ENCODE measurements at places on chromosomes 3 and 15.

- DNase-seq = no peak
Observed at GRCh38 chr15:32683906-32684584, 33.8 kb upstream of the GREM1 start.

DNA sequence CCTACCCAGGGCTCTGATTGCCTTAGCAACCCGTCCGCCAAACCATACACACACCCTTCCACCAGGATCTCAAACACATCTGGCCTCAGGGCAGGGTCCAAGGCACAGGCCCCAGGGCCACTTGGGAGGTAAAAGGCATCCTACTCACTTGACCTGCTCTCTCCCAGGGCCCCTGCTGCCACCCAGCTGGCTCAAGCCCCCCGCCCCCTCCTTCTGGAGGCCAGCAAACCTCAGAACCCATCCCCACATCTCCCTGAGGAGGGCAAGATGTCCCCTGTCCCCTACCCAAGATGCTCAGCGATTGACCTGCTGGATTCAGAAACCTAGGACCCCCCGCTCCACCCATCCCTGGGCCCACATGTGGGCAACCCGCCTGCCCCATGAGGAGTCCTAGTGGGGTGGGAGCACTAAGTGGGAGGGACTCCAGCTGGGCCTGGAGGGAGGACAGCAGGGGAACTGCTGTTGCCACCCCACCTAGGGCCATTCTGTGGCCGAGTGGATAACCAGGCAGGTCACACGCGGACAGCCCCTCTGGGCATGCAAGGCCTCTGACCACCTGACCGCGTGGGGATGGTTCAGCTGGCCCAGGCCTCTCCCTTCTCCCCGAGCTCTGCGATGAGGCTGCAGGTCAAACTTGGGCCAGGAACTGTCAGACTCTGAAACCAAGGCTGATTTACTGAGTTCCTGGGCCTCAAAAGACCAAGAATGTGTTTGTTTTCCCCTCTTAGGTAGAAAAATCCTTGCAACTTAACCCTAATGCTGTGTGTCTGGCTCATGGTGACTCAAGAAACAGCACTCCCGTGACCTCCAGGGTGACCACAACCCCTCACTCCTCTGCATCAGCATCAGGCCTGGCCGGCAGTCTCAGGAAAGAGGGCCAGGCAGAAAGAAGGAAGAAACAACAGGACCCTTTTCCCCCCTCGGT lies 4.2 kb downstream of the MFGE8 start:
- DNase-seq = no peak

- no peak for DNase-seq
Observed at GRCh38 chr3:142987080-142987700, 14.2 kb upstream of the U2SURP start.

DNA sequence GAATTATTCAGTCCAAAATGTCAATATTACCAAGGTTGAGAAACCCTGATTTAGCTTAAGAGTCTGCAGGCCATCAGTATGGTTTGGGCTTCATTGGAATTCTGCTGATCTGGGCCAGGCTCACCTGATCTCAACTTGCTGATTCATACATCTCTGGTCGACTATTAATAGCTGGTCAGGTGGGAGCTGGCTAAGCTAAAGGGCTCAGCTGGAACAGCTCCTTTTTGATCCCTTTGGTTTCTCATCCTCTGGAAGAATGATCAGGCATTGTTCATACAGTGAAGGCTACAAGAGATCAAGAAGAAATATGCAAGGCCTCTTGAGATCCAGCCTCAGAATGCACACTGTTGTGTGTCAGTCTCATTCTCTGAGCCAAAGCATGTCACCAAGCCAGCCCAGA lies 123.3 kb upstream of the MME start:
- no peak for DNase-seq

- no peak for DNase-seq
Observed at GRCh38 chr3:126119008-126119675, 35.2 kb upstream of the SLC41A3 start.

DNA sequence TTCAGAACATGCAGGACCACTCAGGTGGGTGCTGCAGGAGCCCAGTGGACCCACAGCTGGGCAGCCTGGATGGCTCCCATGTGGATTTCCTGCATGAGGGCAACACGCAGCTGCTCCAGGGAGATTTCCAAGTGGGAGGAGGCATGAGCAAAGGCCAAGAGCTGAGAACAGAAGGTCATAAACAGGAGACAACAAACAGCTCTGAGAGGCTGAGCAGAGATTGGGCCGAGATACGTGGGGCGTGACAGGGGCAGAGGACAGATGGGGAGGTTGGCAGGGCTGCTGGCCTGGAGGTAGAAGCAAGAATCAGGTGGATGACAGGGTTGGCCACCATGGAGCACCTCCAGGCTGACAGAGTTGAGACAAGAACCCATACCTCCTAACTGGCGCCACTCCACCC lies 2.9 kb downstream of the PHGR1 start:
- DNase-seq = no peak

DNA sequence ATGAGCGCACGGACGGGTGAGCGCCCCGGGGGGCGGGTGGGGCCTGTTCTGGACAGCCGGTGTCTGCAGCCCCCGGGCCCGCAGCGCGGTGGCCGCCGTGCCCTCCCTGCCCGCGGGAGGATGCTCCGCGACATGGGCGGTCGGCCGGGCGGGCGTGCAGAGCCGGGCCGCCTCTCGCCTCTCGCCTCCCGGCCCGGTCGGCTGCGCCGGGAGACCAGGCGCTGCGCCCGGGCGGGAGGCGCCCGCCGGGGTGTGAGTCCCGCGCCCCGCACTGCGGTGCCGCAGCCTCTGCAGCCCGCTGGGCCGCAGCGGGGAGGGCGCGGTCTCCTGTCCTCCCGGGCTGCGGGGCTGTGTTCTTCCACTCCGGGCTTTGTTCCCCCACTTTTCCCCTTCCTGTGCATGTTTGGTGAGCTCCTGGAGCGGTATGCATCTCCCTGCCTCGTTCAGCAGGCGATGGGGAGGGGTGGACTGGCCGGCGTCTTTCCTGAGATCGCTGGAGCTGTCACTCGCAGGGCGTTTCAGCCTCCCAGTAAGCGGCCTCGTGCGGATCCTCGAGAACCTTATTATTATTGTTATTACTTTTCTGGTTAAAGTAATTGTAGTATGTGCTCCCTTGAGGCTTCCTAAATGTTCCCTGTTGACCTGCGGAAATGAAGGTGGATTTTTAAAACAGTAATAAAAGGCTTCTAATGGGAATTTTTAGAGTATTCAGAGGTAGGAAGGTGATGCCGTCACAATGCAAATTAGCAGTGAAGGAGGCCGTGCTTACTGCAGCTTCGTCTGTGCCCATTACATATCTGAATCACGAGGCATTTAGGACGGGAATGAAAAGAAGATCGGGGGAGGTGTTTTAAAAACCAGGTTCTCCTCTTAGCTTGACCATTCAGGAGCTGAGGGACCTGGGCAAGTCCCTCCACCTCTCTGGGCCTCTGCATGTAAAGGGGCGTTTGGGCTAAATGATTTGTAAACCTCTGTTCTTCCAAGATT lies 593 bp downstream of the TMOD2 start:
- DNase-seq = no peak

DNA sequence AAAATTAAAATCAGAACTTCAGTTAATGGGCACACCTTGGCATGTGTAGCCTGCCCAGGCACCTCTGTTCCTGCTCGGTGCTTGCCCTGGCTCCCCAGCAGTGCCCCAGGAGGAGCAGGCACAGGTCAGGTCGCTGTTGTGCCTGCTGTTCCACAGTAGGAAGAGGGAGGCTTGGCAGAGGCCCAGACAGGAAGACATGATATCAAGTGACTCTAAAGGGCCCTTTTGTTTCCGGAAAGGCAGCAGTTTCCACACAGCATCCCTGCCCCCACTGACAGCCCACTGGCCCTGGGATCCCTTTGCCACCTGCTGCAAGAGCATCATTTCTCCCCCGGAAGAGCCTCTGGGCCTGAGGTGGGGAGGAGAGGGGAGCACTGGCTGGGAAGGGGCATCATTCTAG lies 40.5 kb upstream of the HES1 start:
- peak; percentile 40 for DNase-seq

DNA sequence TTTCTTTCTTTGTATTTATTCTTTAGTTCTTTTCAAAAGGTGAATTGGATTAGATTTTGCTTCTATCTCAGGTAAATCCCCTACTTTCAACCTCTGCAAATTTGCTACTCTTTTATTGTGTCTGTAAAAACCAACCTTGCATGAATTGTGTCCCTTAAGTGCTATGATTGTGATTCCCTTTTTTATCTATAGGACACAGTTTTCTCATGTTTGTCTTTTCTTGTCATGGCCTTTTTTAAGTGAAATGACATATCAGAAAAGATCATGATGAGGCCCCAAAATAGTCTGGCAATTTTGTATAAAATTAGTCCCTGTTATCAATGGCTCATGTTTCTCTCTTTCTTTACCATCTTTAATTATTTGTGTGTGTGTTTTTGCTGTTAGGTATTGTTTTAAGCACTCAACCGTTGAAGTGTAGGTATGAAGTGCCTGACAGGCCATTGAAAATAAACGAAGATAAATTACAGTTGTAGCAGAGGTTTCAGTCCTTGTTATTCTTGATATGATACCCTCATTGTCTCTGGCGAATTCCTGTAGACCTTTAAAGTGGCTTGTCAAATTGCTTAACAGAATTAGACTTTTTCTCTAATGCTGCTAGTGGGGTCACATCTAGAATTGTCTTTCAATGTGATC lies 184.3 kb downstream of the UBE2E2 start:
- no peak for DNase-seq

GRCh38 chr3:161221806-161222600 lies 892 bp downstream of the NMD3 start:
- no peak for DNase-seq

DNA sequence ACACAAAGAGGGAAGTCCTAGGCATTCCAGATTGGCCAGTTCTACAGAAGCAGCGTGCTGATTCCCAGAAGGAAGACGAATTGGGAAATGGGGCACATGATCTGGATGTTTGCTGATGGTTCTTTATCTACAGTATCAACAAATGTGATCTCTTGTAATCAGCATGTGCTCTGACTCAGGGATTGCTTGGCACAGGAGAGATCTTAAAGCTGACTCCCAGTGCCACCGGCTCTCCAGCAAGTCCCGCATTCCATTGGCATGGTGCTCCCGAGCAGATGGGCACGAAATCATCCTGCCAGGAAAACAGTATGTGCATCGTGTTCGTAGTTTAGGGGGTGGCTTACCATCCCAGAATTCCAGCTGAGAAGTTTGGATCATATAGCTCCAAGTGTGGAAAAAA lies 259.9 kb upstream of the NR2F2 start:
- no peak for DNase-seq

GRCh38 chr3:56858331-56858730 lies 56.6 kb upstream of the ARHGEF3 start:
- no peak for DNase-seq

GRCh38 chr3:42184651-42185443 lies 81.1 kb downstream of the CCK start:
- no peak for DNase-seq

- DNase-seq = no peak
Observed at GRCh38 chr3:141231101-141231951, at the start of gene PXYLP1. PXYLP1 (plus strand) TSS chr3:141231825; CDS start chr3:141260176, 28,351 bp downstream.

DNA sequence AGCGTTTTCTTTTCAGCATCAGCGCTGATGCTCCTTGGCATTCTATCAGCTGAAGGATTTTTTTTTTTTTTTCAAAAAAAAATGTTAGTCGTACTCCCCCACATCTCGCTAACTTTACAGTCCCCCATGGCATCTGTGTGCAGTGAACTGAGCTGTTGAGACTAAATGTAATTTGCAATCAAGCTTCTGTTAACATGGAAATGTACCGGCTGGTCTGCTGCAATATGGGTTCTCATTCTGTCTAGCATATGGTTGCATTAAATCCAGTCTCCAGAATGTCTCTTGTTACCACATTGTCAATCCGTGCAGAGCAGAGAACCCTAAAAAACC lies 32.2 kb upstream of the TPRG1 start:
- DNase-seq = no peak

- no peak for DNase-seq
Observed at GRCh38 chr15:65952391-65953053, 83.2 kb downstream of the RAB11A start.

DNA sequence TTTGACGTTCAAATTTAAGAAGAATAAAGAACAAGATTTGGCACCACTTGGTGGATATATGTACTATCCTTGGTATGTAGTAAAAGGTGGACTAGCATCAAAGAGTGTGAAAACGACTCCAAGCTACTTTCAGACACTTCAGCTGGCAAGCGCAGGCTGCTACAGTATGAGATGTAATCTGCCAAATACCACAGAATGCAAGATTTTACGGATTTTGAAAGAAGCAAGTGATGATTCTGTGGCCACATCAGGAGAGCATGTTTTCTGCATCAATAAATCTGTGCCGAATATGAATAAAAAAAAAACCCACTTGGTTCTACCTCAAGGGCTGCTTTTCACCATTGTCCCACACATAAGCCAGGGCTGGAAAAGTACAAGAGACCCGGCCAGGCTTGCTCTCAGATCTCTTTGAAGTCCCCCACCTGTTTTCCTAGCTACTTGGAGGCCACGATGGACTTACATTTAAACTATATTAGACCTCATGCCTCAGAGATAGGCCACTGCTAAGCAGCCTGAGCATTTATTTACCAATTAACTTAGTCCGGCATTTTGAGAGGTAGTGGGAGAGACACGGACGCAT lies 37.4 kb downstream of the MYO1E start:
- no peak for DNase-seq

GRCh38 chr3:158355623-158356588 lies 215.1 kb upstream of the MLF1 start:
- DNase-seq = no peak

- no peak for DNase-seq
Observed at GRCh38 chr3:122004991-122005565, 17.0 kb downstream of the ILDR1 start.

DNA sequence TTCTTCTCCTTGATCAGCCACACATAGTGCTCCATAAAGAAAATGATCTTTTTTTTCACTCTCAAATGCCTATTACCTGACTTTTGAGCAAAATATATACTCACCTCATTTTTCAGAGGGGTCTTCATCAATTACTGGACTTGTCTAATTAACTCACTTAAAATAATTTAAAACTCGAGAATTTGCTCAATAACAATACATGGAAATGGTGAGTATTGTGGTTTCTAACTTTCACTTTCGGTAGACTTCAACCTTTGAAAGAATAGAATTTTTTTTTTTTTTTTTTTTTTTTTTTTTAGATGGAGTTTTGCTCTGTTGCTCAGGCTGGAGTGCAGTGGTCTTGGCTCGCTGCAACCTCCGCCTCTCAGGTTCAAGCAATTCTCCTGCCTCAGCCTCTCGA lies 17.7 kb upstream of the EPHB1 start:
- no peak for DNase-seq

DNA sequence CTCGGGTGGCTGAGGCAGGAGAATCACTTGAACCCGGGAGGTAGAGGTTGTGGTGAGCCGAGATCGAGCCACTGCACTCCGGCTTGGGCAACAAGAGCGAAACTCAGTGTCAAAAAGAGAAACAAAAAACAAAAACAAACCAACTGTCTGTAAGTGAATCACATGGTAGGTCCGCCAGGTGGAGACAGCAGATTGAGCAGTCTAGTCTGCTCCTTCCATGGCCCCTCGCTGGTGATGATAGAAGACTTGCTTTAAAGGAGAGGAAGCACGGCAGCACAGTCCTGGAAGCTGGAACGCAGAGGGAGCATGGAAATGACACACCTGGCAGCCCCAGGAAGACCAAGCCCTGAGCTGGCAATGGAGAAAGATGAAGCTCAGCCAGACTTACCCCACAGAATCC lies 31.4 kb upstream of the MGLL start:
- DNase-seq = no peak

GRCh38 chr15:51281368-51281967 lies 56.9 kb downstream of the CYP19A1 start:
- DNase-seq = no peak

GRCh38 chr3:82163907-82164520 lies 402.6 kb upstream of the GBE1 start:
- DNase-seq = no peak

Data from NCI-H1436 treated with DMSO at 0.1 percent for 48 hours (cell line).